ENCODE measurements at places on chromosomes 13 and 19.

- no peak for DNase-seq
These were observed 32.2 kb upstream of the SLC15A1 start for GRCh38 chr13:98784666-98785065.

DNA sequence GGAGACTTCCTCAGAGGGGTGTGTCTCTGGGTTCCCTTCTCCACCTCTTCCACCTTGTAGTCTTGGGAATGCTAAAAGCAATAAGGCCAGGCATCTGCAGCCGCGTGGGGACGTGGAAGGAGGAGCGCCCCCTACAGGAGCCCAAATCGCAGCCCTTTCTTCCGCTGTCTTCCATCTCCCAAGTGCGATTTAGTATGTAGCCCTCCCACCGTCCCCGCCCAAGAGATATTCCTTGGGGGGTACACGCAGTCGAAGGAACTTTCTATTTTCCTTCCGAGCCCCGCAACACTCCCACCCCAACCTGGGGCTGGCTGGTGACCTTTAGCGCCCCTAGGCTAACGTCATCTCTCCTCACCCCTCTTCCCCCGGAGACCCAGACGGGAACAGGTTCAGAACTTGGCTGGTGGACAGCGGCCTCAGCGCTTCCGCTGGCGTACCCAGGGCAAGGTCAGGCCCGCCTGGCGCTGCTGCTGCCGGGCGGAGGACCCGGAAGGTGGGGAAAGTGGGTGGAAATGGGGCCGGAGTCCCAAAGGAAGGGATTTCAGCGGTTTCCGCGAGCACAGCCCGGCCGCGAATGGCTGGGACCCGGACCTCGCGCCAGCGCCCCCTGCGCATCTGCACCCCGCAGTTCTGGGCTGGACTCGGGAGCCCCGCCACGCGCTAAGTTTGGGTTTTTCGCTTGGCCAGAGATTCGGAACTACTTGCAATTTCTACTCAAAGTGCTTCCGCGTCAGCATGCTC is 2.1 kb upstream of the PCDH8 start:
- no peak for DNase-seq

- no peak for DNase-seq
These were observed 580.6 kb upstream of the SPRY2 start for GRCh38 chr13:80921541-80921940.

DNA sequence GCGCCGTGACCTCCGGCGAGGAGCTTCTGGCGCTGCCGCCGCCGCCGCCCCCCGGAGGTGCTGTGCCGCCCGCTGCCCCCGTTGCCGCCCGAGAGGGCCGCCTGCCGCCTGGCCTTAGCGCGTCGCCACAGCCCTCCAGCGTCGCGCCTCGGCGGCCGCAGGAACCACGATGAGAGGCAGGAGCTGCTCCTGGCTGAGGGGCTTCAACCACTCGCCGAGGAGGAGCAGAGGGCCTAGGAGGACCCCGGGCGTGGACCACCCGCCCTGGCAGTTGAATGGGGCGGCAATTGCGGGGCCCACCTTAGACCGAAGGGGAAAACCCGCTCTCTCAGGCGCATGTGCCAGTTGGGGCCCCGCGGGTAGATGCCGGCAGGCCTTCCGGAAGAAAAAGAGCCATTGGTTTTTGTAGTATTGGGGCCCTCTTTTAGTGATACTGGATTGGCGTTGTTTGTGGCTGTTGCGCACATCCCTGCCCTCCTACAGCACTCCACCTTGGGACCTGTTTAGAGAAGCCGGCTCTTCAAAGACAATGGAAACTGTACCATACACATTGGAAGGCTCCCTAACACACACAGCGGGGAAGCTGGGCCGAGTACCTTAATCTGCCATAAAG is 4.8 kb downstream of the PDX1 start:
- DNase-seq = no peak

GRCh38 chr19:21910318-21910717 is 74.3 kb upstream of the ZNF43 start:
- no peak for DNase-seq

DNA sequence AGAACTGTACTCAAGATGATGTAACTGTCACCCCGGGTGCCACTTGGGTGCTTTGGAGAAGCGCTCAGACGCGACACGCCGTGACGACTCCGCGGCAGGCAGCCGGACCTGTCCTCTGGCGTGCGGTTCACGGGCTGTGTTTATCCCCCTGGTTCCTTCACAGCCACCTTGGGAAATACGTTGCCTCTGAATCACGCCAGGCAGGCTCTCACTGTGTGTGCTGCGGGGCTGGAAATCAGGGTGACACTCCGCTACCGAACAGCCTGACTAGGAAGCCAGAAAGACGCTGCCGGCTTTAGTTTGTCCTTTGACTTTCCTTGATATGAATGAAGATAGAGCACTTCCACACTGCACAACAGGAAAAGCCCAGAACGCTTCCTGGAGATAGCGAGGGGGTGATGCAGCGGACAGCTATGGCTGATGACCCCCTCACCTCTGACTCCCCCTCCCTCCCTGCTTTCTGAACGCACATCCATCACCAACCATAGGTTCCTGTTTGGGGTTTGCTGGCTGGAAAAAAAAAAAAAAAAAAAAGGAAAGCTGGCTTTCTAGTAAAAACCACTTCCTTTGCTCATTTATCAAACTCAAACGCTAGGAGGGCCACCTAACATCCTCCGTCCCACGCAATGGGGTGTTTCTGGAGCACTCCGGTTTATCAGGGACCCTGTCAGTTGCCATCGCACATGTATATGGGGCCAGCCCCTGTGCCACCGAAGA is 3.7 kb upstream of the GP6 start:
- DNase-seq = no peak

Measured in epithelial cell of proximal tubule (primary cell).